Cortex of kidney (tissue), 1 donor: ENCODE measurements at places on chromosomes 12 and 14.

DNA sequence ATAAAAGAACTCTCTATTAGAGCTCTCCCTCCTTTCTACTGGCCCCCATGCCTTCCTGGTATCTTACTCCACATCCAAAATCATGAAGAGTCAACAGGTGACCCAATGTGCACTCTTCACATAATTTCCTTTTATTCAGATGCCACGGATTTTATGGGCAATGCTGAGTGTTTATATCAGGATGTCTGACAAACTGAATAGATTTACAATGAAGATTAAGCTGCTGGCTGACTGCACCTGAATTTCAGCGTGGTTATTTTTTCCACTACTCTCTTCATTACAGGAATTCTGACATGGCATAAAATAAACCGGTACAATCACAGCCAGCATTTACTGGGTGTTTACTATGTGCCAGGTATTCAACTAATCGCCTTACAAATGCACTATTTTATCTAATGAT lies 29.4 kb upstream of the CERS5 start:
- DNase-seq: no peak

DNA sequence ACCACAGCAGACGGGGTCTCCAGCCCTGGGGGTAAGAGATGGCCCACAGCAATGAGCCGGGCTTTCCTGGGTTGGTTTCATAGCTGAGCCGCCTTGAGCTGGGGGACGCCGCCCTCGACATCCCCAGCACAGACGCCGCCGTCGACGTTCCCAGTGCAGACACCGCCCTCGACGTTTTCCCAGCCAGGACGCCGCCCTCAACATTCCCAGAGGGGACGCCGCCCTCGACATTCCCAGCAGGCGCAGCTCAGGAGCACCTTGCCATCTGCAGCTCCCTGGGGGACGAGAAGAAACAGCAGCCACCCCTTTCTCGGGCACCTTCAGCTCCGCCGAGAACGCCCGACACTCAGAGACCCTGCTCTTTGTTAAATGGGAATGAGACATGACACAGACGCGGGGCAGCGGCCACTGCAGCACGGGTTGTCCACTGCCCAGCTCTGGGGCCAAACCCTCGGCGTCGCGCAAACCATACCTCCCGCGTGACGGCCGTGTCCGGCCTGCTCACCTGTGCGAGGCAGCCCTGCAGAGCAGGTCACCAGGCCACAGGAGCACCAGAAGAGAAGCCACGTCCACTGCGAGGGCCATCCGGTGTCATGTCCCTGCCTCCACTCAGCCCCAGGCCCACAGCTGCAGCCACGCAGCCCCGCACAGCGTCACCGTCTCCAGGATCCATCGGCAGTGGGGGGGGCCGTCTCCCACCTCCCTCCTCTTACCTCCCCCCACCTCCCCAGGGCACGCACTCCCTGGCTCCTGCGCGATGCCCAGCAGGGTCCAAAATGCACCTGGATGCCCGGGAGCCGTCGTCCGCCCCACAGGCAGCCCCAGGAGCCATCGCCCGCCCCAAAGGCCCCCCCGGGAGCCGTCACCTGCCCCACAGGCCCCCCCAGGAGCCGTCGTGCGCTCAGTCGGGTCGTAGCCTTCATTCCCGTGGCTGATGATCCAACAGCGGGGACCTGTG lies 77.4 kb upstream of the GALNT9 start:
- no peak for DNase-seq

DNA sequence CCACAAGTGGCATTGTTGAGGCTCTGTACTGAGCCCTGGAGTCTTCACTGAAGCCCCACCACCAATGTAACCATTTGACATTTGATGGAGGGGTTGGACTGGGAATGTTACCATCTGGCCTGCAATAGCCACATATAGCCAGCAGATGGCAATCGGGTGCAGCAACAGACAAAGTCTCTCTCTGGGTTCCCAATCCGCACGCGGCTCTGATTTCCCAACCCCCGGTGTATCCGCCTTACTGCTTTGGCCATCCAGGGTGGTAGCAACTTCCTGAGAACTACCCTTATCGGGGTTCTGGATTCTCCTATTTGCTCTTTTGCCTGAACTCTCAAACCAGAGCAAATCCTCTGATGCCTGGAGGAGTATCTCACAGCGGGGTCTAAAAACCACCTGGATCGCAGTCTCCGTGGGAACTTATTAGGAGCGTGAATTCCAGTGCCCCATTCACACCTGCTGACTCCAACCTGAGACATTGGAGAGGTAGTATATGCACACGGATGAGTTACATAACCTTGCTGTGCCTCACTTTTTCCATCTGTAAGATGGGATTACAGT lies 14.2 kb downstream of the VRTN start:
- DNase-seq: no peak

- DNase-seq: no peak
These were observed 151.8 kb upstream of the GARIN6 start for GRCh38 chr12:99495799-99496198.

DNA sequence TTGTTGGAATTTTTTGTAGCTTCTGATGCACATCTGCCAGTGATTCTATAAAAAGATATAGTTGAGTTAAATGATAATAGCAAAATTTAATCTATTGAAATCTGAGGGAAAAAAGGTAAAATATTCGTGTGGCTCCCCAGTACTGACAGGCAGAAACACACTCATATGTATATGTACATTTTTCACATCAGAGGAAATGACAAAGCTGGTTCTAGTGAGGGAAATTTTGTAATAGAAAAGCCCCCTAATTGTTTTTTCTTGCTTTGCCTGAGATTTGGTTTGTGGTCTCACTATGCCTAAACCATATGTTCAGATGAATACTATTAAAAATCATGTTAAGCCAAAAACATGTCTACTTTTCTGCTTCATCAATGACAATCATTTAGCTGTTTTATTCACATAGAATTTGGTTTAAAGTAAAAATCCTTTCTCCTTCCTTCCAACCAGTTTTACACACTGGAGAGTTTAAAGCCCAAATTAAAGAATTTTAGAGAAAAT lies 203.5 kb downstream of the ANO6 start:
- DNase-seq: no peak

GRCh38 chr12:40325349-40325960 lies 100.7 kb downstream of the LRRK2 start:
- no peak for DNase-seq
